ENCODE measurements at places on chromosomes 3 and 15. TPM values are rescaled to one million over a fixed set of nuclear protein-coding genes. Genes with fewer than 3 reads are reported as not detected.

CCRL2 gene
- 1.2 TPM for total RNA-seq

LRRC31 gene
- total RNA-seq = not detected

NOX5 gene
- 1.5 TPM for total RNA-seq

NRG4 gene
- 5.2 TPM for total RNA-seq

HHATL gene
- not detected for total RNA-seq

SLC12A1 gene
- total RNA-seq = not detected
